ENCODE measurements at places on chromosomes 5 and 9. TPM values are rescaled to one million over a fixed set of nuclear protein-coding genes. Genes with fewer than 3 reads are reported as not detected.

DNA sequence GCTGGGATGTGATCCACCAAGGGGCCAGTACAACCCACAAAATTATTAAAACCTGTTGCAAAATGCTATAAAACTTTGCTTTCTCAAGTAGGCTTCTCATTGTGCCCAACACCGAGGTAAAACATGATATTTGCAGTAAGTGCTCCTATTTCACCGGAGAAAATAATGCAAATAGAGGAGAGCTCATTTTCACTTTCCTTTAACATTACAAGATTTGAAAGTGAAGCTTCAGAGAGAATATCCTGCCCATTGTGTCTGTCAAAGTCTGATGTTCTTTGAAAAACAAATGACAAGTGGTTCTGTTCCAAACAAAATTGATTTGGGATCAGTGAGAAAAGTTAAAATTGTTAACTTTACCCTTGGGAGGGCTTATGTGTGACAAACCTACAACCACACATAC lies 287.1 kb downstream of the KCNN2 start:
- no peak overlapping the region for H3K27ac ChIP-seq
- no peak overlapping the region for H3K4me3 ChIP-seq
- H3K36me3 ChIP-seq = no peaks in the 10 kb centered on the region
- no peaks in the 10 kb centered on the region for H3K4me1 ChIP-seq
- H3K27me3 ChIP-seq = no peaks in the 10 kb centered on the region

- H3K27ac ChIP-seq = peak overlapping the region; percentile 85
- no peak overlapping the region for H3K4me3 ChIP-seq
Observed at GRCh38 chr9:76438841-76439588, 20.0 kb upstream of the GCNT1 start.

DNA sequence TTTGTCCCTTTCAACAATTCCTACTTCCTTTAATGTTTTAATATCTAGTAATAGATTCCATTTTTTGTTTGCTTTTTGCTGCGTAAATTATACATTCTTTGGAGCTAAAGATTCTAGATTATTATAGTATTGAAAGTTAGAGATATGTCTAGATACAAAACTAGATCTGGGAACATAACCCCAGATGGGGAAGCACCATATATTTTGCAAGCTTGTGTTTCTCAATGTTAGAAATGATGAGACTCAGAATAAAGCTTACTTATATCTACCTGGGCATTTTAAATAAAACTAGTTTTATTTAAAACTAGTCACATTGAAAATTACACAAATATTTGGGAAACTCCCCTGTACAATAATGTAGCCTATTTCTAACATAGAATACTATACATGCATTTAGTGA lies 32.2 kb downstream of the TRIO start:
- no peak overlapping the region for H3K4me3 ChIP-seq
- no peaks in the 10 kb centered on the region for H3K36me3 ChIP-seq
- H3K27me3 ChIP-seq = peaks cover 5% of the 10 kb centered on the region
- no peaks in the 10 kb centered on the region for H3K4me1 ChIP-seq

DNA sequence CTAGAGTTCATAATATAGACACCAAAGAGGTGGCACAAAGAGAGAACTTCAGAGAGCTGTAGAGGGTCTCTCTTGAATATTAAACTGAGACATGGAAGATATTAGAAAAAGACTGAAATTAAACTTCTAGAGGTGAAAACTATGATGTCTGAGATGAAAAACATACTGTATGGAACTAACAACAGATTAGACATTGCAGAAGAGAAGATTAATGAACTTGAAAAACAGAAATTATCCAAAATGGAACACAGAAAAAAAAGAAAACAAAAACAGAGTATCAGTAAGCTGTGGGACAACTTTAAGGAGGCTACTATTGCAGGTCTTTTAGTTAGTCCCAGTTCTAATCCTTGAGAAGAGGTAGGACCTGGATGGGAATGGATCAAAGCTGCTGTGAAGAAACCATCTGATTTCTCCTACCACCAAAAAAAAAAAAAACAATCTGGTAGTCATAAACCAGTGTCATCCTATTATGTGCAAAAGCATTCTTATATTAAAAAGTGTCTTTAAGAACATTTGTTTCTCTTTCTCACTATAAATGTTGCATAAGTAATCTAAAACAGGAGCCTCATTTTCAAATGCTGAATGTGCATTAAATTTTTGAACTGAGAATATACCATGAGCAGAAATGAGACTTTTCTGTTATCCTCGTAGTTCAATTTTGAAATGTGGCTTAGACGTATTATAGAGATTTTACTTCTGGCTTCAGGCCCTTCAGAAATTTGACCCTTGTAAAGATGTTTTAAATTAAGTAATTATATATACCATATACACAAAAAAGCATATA lies 96.2 kb downstream of the ERMP1 start:
- H3K27ac ChIP-seq = no peak overlapping the region
- H3K36me3 ChIP-seq = peaks cover 44% of the 10 kb centered on the region
- no peaks in the 10 kb centered on the region for H3K27me3 ChIP-seq
- H3K4me3 ChIP-seq = no peak overlapping the region
- no peak for DNase-seq

DNA sequence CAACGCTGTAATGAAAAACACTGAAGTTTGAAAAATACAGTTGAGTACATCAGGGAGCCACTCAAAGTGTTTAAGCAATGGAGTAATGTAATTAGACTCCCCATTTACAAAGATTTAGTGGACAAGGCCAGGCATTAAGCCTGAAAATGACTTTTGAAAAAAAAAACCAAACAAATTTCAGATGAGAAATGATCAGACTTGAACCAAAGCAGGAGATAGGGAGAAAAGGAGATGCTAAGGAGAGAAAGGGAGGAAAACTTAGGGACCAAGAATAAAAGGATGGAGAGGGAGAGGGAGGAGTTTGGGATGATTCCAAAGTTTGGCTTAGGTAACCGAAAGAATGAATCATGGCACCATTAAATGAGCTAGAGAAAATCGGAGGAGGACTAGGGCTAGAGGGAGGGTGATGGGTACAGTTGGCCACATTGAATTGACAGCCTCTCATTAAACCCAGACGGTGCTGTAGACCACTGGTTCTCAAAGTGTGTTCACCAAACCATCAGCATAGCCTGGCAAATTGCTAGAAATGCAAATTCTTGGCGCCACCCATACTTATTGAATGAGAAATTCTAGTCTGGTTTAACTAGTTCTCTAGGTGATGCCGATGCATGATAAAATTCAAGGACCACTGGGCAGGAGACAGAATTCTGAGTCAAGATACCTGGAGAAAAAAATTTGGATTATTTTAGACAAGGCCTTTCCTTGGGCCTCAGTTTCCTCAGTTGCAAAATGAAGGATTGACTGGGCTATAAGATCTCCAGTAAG lies 6.2 kb upstream of the CPEB4 start:
- no peak overlapping the region for H3K27ac ChIP-seq
- peaks cover 13% of the 10 kb centered on the region for H3K36me3 ChIP-seq
- peaks cover 30% of the 10 kb centered on the region for H3K4me1 ChIP-seq
- no peak for DNase-seq

- H3K4me1 ChIP-seq = peaks cover 25% of the 10 kb centered on the region
- H3K4me3 ChIP-seq = no peak overlapping the region
- peaks cover 5% of the 10 kb centered on the region for H3K36me3 ChIP-seq
- H3K27me3 ChIP-seq = peaks cover 4% of the 10 kb centered on the region
Observed at GRCh38 chr9:35940458-35941407, 17.2 kb downstream of the OR2S2 start.

DNA sequence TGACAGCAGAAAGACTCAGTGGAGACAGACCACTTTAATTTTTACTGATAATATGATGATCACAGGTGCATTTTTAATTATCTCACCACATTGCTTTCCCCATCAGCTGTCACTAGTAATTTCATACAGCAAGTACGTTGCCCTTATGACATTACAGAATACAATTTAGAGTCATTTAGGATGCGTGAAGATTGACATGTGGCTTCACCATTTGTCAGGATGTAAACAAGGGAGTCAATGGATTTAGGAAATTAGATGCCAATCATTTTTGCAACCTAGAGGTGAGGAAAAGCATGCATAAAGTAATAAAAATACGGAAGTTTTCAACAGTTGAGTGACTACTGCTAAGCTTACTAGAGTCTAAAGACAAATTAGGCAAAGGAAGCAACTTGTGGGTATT lies 1129.6 kb downstream of the PTPRD start:
- no peaks in the 10 kb centered on the region for H3K27me3 ChIP-seq
- H3K4me3 ChIP-seq = no peak overlapping the region
- no peaks in the 10 kb centered on the region for H3K36me3 ChIP-seq

DNA sequence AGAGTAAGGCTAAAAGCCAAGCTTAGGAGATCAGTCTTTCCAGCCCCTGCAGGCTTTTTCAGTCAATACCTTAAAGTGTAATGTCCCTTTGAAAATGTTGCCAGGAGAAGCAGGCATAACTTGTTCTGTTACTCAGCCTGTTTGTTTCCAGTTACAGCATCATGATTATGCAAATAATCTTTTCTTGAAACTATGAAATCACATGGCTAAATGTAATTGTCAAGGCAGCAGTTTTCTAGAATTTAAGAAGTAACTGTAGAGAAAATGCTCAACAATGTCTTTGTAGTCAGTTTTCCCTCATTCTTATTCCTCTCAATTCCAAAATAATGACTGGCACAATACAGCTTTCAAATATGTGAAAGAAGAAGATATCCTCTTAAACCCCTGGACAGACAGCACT lies 1.9 kb upstream of the GPR107 start:
- no peaks in the 10 kb centered on the region for H3K27me3 ChIP-seq
- DNase-seq = no peak
- H3K27ac ChIP-seq = peak overlapping the region; percentile 39
- peaks cover 3% of the 10 kb centered on the region for H3K36me3 ChIP-seq
- peaks cover 18% of the 10 kb centered on the region for H3K4me1 ChIP-seq
- peak overlapping the region; percentile 65 for H3K4me3 ChIP-seq

DNA sequence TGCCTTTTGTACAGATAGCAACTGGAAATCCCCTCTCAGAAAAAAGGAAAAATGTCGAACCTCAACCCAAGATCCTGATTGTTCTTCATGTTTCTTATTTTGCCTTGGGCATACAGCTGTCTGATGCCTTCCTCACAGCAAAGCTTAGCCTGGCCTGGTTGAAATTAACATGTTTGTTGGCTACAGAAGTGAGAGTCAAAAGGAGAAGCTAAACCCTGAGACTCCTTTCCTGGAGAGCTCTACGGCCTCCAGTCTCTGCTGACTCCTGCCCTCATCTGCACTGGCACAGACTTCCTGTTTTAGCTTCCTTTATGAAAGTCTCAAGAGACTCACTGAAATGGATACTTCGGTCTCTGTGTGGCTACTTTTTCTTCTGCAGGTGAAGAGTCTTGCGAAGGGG lies 186.7 kb downstream of the PARP8 start:
- peaks cover 2% of the 10 kb centered on the region for H3K27me3 ChIP-seq
- H3K4me1 ChIP-seq = peaks cover 16% of the 10 kb centered on the region
- no peak overlapping the region for H3K27ac ChIP-seq
- no peak overlapping the region for H3K4me3 ChIP-seq
- DNase-seq = no peak

- no peaks in the 10 kb centered on the region for H3K36me3 ChIP-seq
- no peaks in the 10 kb centered on the region for H3K4me1 ChIP-seq
- DNase-seq = no peak
- H3K4me3 ChIP-seq = no peak overlapping the region
- H3K27me3 ChIP-seq = no peaks in the 10 kb centered on the region
Observed at GRCh38 chr5:6868171-6868570, 154.9 kb downstream of the TENT4A start.

DNA sequence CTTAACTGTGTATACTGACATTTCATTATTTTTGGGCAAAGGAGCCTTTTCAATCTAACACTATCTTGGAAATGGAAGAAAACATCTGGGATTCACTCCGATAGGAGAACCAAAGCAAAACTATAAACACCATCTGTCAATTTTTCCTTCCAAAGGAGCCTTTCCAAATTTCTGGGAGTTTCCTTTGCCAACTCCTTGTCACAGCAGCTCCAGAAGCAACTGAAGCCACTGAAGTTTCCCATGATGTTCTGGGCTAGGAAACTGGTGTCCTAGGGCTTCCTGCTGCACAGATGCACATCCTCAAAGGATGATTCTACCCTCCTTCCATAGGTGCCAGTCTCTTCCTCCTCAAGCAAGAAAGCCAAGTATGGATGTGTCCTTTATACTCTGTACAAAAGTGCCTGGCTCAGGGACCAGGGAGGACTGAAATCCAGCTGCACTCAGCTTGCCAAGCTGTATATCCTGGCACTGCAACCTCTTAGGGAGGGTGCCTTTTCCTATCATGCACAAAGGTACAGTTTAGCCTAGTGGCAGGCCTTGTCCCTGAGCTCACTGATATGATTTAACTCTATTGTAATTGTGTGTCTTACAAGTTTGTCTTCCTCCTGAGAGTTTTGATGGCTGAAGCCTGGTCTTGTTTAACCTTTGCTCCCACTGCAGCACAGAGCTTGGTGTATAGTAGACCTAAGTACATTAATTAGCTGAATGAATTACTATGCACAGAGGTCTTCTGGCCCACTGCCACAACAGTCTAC lies 8.4 kb upstream of the UBAP1 start:
- no peak for DNase-seq
- peaks cover 6% of the 10 kb centered on the region for H3K4me1 ChIP-seq
- no peaks in the 10 kb centered on the region for H3K27me3 ChIP-seq
- H3K27ac ChIP-seq = no peak overlapping the region

GRCh38 chr5:154174091-154174490 lies 16.4 kb upstream of the GALNT10 start:
- no peak for DNase-seq
- no peaks in the 10 kb centered on the region for H3K36me3 ChIP-seq
- no peak overlapping the region for H3K4me3 ChIP-seq
- no peak overlapping the region for H3K27ac ChIP-seq
- peaks cover 11% of the 10 kb centered on the region for H3K27me3 ChIP-seq

GRCh38 chr5:155872629-155873220 lies 454.2 kb upstream of the SGCD start:
- no peaks in the 10 kb centered on the region for H3K4me1 ChIP-seq
- no peaks in the 10 kb centered on the region for H3K36me3 ChIP-seq
- H3K27me3 ChIP-seq = no peaks in the 10 kb centered on the region

The LCP2 gene
- total RNA-seq = 254 TPM

The UBTD2 gene
- 6.6 TPM for total RNA-seq

Measured in activated T-helper 2 cell treated with anti-CD3 and anti-CD28 coated beads, Interferon-gamma antibody, Interleukin-2, Interleukin-4, amounts not matched to agents 10 μg/mL and 5 μg/mL and 100 μg/mL, durations not matched to agents 14 hours and 24 hours and 36 hours (primary cell).